Dermis blood vessel endothelial cell (primary cell): ENCODE measurements at places on chromosomes 1 and 21. TPM values are rescaled to one million over a fixed set of nuclear protein-coding genes. Genes with fewer than 3 reads are reported as not detected.
A peak's percentile ranks its signal among the peaks of the same experiment; 100 is the strongest.

GRCh38 chr1:39835110-39835509 lies 46.4 kb upstream of the BMP8B start:
- no peak for DNase-seq

GRCh38 chr1:9180111-9180819 lies 51.4 kb upstream of the GPR157 start:
- peak; percentile 21 for DNase-seq

GJA5 gene
- under 0.01 and 0.33 TPM in 2 replicates for total RNA-seq

PTCH2 gene
- total RNA-seq, result under 0.01 and 0.05 TPM in 2 replicates

SFN gene
- total RNA-seq, result 0.51 and 0.70 TPM in 2 replicates

TMEM269 gene
- total RNA-seq, result not detected in 2 replicates

- DNase-seq, result no peak
Measured at GRCh38 chr1:180539136-180539535, 19.6 kb upstream of the OVAAL start.

CELA3B gene
- total RNA-seq, result not detected in 2 replicates

GRCh38 chr1:110160538-110161100 lies 10.3 kb downstream of the SLC6A17 start:
- DNase-seq, result no peak

GRCh38 chr1:61210435-61211154 lies 128.2 kb downstream of the NFIA start:
- no peak for DNase-seq

DNA sequence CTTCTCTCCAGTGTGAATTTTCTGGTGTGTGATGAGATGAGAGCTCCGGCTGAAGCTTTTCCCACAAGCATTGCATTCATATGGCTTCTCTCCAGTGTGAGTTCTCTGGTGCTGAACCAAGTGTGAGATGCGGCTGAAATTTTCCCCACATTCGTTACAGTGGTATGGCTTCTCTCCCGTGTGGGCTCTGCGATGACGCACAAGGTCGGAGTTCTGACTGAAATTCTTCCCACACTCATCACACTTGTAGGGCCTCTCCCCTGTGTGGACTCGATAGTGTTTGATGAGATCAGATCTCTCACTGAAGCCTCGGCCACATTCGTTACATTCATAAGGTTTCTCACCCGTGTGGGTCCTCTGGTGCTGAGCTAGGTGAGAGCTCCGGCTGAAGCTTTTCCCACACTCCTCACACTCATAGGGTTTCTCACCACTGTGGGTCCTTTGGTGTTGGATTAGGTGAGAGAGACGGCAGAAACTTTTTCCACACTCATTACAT lies 7.4 kb downstream of the ZNF436 start:
- peak; percentile 28 for DNase-seq

- peak; percentile 81 for DNase-seq
Measured at GRCh38 chr21:43340491-43341377, 86.2 kb downstream of the SIK1 start.

GRCh38 chr1:220878191-220879075 lies 810 bp upstream of the HLX start:
- DNase-seq, result peak; percentile 58
